Activated CD8-positive, alpha-beta memory T cell treated with anti-CD3 and anti-CD28 coated beads for 48 hours (primary cell): ENCODE measurements at places on chromosomes 2 and 18.

DNA sequence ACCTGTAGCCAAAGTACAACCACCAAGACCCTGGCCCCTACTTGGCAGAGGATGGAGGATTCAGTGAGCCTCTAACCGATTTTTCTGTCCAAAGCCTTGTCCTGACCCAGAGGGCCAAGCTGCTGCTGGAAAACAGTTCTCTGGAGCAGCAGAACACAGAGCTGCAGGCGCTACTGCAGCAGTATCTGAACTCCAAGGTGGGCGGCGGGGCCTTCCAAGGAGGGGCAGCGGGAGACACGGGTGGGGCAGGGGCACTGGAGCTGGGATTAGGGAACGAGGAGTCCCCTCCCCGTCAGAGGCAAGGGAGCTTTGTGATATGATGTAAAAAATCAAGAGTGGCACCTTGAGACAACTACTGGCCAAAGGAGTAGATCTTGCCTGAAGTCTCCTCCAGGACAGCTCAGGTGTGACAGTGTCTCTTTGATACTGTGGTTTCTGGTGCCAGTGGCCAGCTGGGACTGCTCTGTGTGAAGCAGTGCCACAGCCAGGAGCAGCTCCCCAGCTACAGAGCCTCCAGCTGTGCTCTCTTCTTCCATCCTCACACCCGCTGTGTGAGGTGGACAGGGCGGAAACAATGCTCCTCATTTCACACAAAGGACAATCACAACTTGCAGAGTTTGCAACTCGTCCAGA lies 22.8 kb downstream of the OTOF start:
- no peak for DNase-seq

GRCh38 chr2:215967590-215968378 lies 45.6 kb downstream of the MREG start:
- DNase-seq: no peak

DNA sequence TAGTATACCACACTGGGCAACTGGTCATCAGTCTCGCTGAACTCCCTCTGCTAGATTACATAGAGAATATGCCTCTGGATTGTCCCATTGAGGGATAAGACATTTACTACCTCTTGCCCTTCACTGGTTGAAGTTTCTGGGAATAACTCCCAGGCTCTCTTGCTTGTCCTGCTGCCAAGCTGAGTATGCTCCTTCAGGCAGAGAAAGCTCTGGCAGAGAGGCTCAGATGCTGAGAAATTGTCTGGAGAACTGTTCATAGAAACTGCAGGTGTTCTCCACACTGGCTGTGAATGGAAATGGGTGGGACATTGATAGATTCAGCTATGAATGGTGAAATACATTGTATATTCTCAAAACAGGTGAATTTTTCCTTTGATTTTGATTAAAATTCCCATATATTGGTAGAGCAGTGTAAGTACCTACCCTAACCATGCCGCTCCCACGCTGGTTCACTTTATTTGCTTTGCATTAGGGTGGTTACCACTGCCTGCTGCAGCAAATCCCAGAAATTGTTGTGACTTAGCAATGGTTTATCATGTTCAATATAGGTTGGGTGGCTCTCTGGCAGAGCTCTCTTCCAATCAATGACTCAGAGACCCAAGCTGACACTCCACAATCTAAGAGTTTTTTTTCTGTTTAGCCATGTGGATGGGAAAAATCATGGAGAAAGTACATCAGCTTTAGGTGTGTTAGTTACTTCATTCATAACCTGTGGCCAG lies 36.7 kb downstream of the FAM117B start:
- DNase-seq: no peak

DNA sequence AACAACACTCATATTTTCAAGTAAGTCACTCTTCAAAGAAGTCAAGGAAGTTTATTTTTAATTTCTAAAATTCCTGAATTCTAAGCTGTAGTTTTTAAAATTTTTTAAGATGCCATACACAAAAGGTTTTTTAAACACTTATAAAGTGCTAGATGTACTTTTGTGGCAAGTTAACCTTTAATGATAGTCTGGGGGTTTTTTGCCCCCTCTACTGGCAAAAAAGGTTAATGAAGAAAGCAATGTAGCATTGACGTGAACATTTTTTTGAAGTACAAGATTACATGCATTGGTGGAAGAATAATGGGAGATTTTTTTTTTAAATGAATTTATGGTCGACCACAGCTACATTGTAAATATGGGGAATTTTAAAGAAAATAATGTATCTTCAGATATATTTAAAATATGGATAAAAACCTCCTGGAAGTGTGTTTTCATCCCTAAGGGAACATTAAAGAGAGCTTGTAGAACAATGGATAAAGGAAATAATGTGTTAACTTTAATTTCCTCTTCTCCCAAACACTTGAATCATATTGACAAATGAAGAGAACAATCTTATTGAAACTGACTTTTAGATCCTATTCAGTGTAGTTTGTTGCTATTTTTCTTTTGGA lies 12.6 kb downstream of the ITPRID2 start:
- no peak for DNase-seq

DNA sequence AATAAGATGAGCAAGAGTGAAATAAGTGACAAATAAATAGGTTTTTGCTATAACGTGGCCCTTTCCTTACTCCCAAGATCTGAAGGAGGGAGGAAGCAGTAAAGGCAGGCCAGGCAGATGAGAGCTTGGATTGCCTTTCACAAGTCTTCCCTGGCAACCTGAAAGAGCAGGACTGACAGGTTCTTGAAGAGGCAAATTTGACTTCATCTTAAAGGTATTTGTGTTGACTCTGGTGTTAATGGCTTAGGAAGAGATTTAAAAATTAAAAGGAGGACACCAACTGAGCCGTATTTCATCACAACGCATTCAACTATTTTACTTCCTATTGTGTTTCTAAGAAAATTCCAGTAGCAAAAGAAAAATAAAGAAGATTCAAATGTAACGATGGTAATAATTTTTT lies 3.2 kb downstream of the STRN start:
- DNase-seq: no peak

GRCh38 chr18:40109252-40110049 lies 1845.6 kb upstream of the PIK3C3 start:
- DNase-seq: no peak

DNA sequence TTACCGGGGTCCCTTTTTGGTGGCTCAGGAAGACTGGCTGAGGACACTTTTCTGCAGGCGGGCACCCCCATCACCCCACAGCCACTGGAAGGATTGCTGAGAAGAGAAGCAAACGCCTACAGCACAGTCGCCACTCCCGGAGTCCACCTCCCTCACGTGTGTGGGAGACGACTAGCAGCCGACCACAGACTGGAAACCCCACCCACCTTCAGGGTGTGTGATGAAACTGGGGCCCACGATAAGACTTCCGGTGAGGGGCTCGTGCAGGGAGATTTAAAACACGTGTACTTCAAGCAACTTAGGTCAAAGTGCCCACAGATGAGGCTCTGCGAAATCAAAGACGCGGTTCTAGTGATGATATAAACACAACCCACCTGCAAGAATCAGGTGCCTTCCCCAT lies 26.3 kb downstream of the MBP start:
- DNase-seq: peak; percentile 42

GRCh38 chr2:2116657-2117056 lies 214.4 kb downstream of the MYT1L start:
- no peak for DNase-seq

DNA sequence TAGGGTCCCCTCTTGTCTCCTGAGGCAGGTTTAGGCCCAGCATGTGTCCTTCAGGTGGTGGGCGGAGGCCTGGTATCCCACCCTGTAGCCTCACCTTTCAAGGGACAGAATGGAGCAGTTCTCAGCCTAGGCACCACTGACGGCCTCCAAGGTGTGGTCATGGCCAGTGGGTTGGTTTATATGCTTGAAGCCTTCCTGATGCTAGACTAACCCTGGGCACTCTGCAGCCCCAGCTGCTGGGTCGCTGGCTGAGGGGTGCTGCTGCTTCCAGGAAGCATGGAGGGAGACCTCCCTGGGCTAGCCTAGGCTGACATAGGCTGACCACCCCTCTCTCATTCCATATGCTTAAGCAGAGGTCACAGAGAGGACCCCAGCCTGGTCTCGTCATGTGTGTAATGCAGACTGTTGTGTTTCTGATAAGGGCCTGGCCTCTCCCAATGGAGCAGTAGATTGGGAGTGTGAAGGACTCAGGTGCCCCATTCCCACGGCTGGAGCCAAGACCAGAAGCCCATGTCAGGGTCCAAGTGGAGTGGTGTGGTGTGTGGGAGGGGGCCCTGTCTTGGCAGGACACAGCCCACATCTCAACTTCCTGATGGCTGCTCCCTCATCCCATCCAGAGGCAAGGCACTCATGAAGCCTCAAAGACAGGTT lies 206.6 kb downstream of the DYSF start:
- DNase-seq: no peak

GRCh38 chr2:15667809-15668556 lies 76.3 kb downstream of the DDX1 start:
- DNase-seq: no peak

- DNase-seq: no peak
These were observed 202.2 kb downstream of the TCF4 start for GRCh38 chr18:55385770-55386169.

- DNase-seq: no peak
These were observed 71.0 kb downstream of the NGEF start for GRCh38 chr2:232941912-232942594.

- DNase-seq: no peak
These were observed 137.6 kb downstream of the COPS8 start for GRCh38 chr2:237223201-237223861.

- no peak for DNase-seq
These were observed 49.3 kb upstream of the DNAJC10 start for GRCh38 chr2:182666674-182667314.

- no peak for DNase-seq
These were observed 666.3 kb downstream of the KCNJ3 start for GRCh38 chr2:155364766-155365165.

GRCh38 chr2:233689501-233689900 lies 3.2 kb upstream of the UGT1A6 start:
- no peak for DNase-seq

- no peak for DNase-seq
These were observed 959.6 kb downstream of the SLC4A3 start for GRCh38 chr2:220586980-220587530.

GRCh38 chr2:86069091-86069685 lies 36.5 kb downstream of the POLR1A start:
- no peak for DNase-seq

DNA sequence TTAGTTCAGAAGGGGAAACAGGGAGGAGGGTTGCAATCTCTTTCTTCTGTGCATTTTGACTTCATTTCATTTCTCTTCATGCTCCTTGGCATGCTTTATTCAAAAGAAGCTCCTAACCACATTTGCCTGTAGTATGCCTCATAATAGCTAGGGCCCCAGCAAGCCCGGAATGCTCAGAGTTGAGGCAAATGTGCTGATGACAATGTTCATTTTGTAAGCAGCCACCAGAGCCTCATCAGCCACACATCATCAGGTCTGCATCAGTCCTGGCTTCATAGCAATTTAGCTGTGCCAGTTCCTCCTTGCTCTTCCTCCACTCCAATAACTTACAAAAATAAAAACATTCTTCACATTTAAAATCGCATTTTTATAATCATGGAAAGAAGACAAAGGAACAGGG lies 65.4 kb upstream of the MMADHC start:
- DNase-seq: no peak

DNA sequence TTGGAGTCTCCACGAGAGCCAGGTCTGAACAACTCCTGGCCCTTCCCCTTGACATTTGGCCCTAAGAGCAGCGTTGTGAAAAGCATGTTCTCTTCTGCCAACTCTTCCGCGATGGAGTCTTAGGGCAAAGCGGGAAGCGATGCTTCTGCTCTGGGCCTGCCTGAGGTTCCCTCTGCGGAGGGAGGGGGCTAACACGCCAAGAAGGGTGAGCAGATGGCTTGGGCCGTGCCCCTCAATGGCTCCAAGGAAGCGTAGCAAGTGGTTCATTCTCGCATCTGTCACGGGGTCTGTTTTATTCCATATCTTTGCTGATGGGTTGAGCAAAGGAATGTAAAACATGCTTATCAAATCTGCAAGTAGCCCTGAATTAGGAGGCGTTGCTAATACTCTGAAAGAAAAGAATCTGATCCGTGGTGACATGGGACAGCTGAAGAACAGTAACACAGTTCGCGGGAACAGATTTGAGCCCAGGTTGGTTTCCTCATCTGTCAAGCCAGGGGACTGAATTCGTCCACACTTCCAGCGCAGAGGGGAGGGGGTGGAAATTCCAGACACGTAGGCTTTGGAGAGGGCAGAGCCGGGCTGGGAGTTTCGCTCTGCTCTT lies 38.0 kb downstream of the DNMT3A start:
- no peak for DNase-seq

- DNase-seq: no peak
These were observed 4.7 kb downstream of the CYTIP start for GRCh38 chr2:157438863-157439823.

DNA sequence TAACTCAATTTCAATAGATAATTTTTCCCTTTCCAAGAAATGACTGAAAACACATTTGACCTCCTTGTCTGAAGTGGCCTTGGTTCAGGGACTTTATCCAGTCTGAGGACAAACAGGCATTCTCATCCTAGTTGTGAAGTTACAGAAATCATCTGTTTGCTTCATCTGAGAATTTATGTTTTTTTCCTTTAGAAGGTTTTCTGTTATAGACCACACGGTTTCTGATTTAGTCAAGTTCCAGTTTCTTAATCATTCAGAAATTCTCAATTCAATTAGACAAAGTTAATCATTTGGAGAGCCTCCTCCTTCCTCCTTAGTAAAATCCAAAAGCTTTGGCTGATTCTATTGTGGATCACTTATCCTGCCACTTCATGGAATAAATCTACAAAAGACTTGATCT lies 60.9 kb downstream of the ICOS start:
- DNase-seq: no peak

DNA sequence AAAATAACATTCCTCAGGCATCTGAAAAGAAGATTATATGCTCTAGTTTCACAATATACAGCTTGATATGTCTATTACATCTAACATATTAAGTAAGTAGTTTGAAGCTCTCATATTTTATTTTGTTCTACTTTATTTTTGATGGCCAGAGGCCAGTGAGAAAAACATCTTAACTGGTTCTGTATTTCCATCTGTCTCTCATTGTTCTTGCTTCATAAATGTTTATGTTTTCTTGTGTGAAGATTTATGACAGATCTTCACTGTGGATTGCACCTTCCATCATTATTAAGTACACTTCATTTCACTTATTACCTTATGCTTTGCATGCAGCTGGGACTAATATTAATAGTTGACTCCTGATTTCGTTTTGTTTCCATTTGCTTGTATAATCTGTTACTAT lies 511.2 kb downstream of the TSN start:
- no peak for DNase-seq

GRCh38 chr2:191693778-191694177 lies 15.8 kb downstream of the NABP1 start:
- DNase-seq: no peak

- DNase-seq: no peak
These were observed 360.5 kb upstream of the PIK3C3 start for GRCh38 chr18:41594582-41594981.

- no peak for DNase-seq
These were observed 2.1 kb upstream of the PNO1 start for GRCh38 chr2:68155618-68156017.

- DNase-seq: no peak
These were observed 830.2 kb upstream of the SOX11 start for GRCh38 chr2:4862031-4862430.

DNA sequence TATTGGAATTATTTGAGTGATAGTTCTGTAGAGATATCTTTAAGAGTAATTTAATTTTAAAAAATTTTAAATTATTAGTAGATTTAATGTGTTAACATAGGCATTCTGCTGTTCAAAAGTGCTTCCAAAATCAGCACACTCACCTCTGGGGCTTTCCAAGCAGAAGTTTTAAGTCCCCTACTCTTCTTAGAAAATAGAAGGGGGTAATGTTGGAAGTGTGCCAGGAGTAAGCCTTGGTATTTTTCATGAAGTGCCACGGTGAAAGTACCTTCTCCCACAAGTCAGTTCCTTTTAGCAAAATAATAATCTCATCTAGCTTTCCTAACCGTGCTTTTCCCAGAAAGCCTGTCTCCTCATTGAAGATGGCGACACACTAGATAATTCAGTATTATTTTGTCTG lies 3.9 kb upstream of the TNFRSF11A start:
- DNase-seq: no peak
